ENCODE measurements at places on chromosomes 2 and 18. TPM values are rescaled to one million over a fixed set of nuclear protein-coding genes. Genes with fewer than 3 reads are reported as not detected.

The EVX2 gene
- polyA plus RNA-seq, result not detected

The ITGB6 gene
- polyA plus RNA-seq, result 18.8 TPM

The NCKAP5 gene
- 6.3 TPM for polyA plus RNA-seq

The MYO1B gene
- 104 TPM for polyA plus RNA-seq

The ERMN gene
- 0.39 TPM for polyA plus RNA-seq

The LCT gene
- not detected for polyA plus RNA-seq

The RAMP1 gene
- polyA plus RNA-seq, result 5.5 TPM

The SESTD1 gene
- polyA plus RNA-seq, result 65.1 TPM

The RTN4 gene
- polyA plus RNA-seq, result 309 TPM

The FKBP1B gene
- polyA plus RNA-seq, result 8.5 TPM

The REG3G gene
- polyA plus RNA-seq, result 0.14 TPM

The DLGAP1 gene
- 5.0 TPM for polyA plus RNA-seq

The ANKAR gene
- 6.2 TPM for polyA plus RNA-seq

The EPG5 gene
- polyA plus RNA-seq, result 35.4 TPM

The SPP2 gene
- polyA plus RNA-seq, result not detected

The LRRC30 gene
- polyA plus RNA-seq, result 0.11 TPM

The TFPI gene
- 36.0 TPM for polyA plus RNA-seq

The LONRF2 gene
- polyA plus RNA-seq, result 4.1 TPM

The CDH20 gene
- polyA plus RNA-seq, result 3.9 TPM

The WNT10A gene
- polyA plus RNA-seq, result 1.0 TPM

The TTLL4 gene
- polyA plus RNA-seq, result 30.6 TPM

The CREG2 gene
- 0.55 TPM for polyA plus RNA-seq

The C2orf78 gene
- polyA plus RNA-seq, result not detected

Measured in renal pelvis (tissue), 12 donors.